Activated CD8-positive, alpha-beta memory T cell treated with anti-CD3 and anti-CD28 coated beads, Interleukin-2, amount 50 U/mL, for 48 hours (primary cell): ENCODE measurements at places on chromosomes 11 and 22.

DNA sequence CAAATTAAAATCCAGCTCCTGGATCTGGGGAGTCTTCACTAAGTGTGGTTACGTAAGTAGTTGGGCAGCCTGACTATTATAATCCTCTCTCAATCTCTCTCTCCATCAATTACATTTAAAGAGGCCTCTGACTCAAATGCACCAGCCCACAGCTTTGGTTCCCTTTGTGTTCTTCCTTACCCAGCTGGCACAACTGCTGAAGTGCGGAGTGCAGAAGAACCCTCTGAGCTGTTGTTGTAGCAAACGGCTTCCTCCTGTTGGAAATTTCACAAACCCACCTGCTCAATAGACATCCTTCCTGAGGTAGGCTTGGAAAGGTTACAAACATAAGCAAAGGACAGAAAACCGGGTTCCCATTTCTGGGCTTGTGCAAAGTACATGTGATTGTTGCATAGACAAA lies 17.0 kb upstream of the SORL1 start:
- DNase-seq, result no peak

DNA sequence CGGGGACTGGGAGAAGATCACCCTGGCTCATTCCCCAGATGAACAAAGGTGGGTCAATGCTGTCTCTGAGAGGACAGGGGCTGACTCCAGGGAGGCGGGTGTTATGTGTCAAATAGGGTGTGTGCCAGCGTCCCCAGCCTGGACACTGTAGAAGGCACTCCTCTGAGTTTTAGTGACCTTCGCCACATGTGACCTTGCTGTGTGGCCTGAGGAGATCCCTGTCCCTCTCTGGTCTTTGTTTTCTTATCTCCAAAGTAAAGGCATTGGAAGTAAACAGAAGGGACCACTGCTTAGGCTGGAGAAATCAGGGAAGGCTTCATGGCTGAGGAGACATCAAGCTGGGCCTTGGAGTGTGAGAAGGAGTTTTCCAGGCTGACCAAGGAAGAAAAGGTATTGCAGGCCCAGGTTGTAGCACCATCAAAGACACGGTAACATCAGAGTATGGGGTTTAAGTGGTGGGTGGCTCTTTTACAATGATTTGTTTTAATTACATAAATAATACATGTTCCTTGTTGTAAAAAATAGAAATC lies 74.4 kb downstream of the TP53I11 start:
- no peak for DNase-seq

DNA sequence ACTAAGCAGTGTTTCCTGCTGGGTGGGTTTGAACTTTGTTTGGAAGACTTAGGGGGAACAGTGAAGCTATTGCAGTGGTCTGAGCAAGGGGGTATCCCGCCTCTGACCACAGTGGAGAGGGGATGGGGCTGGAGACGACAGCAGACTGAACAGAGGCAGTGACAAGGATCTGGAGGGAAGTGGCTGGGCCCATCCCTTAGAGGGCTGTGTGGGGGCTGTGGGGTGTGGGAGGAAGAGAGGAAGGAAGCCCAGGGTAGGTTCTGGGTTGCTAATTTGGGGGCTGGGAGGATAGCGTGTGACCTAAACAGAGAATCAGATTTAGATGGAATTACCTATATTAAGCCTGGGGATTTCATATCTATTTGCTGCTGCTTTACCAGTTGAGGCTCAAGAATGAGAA lies 70.7 kb downstream of the BMAL1 start:
- no peak for DNase-seq

DNA sequence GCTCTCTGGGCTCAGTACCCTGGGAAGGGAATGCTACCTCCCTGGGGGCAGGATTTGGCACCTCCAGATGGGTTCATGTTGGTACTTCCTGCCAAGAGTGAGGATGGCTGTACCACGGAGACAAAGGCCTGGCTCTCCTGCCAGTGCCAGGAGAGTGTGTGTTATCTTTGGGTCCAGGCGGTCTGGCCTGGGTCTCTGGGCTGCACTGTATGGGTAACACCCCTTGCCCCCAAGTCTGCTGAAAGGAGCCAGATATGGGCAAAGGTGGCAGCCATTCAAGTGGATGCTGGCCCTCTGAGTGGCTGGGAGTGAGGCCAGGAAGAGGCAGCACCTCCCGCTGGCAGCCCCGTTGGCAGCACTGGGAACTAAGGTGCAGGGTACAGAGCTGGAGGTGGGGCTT lies 91.5 kb downstream of the NECTIN1 start:
- no peak for DNase-seq

- DNase-seq, result no peak
Observed at GRCh38 chr11:67355794-67356386, 2.5 kb upstream of the POLD4 start.

DNA sequence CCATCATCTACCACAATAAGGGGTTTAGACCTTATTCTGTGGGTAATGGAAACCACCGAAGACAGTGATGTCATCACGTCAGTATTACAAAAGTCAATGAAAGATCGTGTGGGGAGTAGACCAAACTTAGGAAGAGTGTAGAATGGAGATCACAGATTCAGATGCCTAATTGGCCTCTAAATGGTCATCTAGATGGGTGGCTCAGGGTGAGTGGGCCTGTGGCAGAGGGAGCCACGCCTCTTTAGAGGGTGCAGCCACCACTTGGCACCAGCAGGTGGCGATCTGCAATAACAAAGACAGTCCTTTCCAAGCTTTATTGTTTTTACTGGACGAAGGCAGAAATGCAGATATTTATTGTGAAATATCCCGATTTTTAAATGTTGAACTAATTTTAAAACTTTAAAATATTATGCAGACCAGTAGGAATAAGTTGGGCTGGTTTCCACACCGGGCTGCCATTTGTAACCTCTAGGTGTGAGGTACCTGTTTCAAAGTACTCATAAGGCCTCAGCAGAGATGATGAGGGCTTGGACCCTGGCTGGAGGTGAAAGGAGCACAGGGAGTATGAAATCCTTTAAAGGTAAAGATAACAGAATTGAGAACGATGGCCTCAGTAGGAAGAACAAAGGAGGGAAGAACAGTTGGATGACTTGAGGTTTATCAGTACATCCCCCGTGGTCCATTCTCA lies 222.0 kb downstream of the DBX1 start:
- peak; percentile 64 for DNase-seq

DNA sequence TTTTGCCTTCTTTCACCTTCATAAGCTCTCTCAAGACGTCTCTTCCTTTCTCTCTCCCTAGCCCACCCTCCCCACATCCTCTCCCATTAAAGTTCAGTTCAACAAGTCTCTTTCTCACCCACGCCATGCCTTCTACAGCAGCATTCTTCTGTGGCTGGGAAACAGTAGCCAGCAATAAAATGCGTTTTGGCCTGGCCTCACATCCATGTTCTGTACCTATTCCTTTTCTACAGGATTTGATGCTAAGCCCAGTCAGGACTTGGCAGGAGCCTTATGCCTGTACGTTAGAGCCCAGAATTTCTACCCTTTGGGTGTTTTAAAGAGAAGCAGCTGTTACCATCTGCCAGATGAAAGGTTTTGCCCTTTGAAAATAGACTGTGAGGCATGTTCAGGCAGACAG lies 7.1 kb upstream of the CD44 start:
- DNase-seq, result no peak

- DNase-seq, result no peak
Observed at GRCh38 chr11:15166204-15166603, 51.5 kb downstream of the INSC start.

- no peak for DNase-seq
Observed at GRCh38 chr22:46854125-46854870, 91.8 kb downstream of the TBC1D22A start.
